ENCODE measurements at places on chromosomes 12 and 14. TPM values are rescaled to one million over a fixed set of nuclear protein-coding genes. Genes with fewer than 3 reads are reported as not detected.

The KCNC2 gene
- total RNA-seq = 0.26 TPM

The KRT73 gene
- total RNA-seq = not detected

The SMIM41 gene
- 0.66 TPM for total RNA-seq

GRCh38 chr14:54472315-54472714, 16.5 kb downstream of the GMFB start:
- no peak overlapping the region for H3K27ac ChIP-seq
- peaks cover 25% of the 10 kb centered on the region for H3K4me1 ChIP-seq
- H3K4me3 ChIP-seq = no peak overlapping the region
- no peak for DNase-seq
- H3K36me3 ChIP-seq = no peaks in the 10 kb centered on the region
- H3K27me3 ChIP-seq = no peaks in the 10 kb centered on the region

DNA sequence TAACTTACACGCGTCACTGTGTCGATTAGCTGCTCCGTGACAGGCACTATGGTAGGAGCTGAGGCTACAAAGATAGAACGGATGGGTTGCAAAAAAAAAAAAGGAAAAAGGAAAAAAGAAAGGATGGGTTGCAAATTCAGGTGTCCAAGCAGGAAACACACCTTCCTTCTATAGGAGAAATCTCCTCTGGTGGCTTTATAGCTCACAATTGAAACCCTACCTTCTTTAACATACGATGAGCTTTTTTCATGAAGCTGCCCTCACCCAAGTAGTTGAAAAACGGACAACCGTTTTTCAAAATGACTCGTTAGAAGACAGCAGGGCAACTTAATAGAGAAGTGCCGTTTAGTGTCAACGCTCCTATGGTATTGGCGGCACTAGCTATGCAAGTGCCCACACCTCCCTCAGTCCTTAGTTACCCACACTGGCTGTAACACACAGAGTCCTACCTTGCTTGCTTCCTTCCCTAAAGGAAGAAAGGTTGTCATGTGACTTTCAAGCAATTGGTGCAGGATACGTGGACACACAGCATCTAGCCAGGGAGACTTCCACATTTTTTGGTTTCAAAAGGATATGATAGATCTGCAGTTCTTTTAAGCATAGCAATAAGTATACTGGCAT, 682 bp upstream of the TRIP11 start:
- H3K27me3 ChIP-seq = no peaks in the 10 kb centered on the region
- peak overlapping the region; percentile 96 for H3K27ac ChIP-seq
- H3K4me3 ChIP-seq = peak overlapping the region; percentile 33

DNA sequence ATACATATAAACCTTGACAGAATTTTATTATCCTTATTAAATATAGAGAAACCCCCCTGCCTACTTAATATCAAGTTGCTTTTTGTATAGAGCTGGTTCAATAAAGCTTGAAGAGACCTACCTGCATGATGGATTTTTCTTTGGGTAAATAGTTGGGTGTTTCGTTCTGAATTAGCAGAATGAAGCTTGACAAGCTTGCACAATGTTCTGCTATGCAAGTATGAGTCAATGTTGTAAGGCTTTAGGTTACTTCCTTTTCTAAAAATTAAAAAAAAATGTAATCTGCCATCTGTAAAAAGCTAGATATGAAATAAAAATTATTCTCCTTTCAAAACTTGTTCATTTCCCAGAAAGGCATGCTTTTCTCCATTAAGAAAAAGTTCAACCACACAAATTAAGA, 1662.6 kb upstream of the SEL1L start:
- H3K27ac ChIP-seq = no peak overlapping the region
- H3K27me3 ChIP-seq = no peaks in the 10 kb centered on the region
- no peaks in the 10 kb centered on the region for H3K4me1 ChIP-seq
- DNase-seq = no peak
- H3K36me3 ChIP-seq = no peaks in the 10 kb centered on the region
- no peak overlapping the region for H3K4me3 ChIP-seq

- H3K36me3 ChIP-seq = no peaks in the 10 kb centered on the region
- H3K4me3 ChIP-seq = no peak overlapping the region
- H3K27me3 ChIP-seq = no peaks in the 10 kb centered on the region
- no peak for DNase-seq
Observed at GRCh38 chr12:116199160-116199706, 78.3 kb downstream of the MED13L start.

DNA sequence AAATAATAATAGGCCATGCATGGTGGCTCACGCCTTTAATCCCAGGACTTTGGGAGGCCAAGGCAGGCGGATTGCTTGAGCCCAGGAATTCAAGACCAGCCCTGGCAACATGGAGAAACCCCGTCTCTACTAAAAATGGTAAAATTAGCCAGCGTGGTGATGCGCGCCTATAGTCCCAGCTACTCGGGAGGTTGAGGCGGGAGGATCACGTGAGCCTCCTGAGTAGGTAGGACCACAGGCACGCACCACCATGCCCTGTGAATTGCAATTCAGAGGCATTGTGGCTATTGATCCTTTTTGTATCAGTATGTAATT, 2.3 kb downstream of the ARHGDIB start:
- H3K4me3 ChIP-seq = no peak overlapping the region
- no peaks in the 10 kb centered on the region for H3K27me3 ChIP-seq
- no peaks in the 10 kb centered on the region for H3K36me3 ChIP-seq
- DNase-seq = no peak
- H3K4me1 ChIP-seq = peaks cover 6% of the 10 kb centered on the region

Measured in body of pancreas (tissue), 4 donors.